ENCODE measurements at places on chromosomes 13 and 19.

- DNase-seq: no peak
These were observed 3.0 kb downstream of the APC2 start for GRCh38 chr19:1452802-1453524.

- DNase-seq: no peak
These were observed 22.1 kb downstream of the CLEC11A start for GRCh38 chr19:50745221-50745620.

- DNase-seq: no peak
These were observed 65.8 kb upstream of the SLITRK6 start for GRCh38 chr13:85864963-85865530.

DNA sequence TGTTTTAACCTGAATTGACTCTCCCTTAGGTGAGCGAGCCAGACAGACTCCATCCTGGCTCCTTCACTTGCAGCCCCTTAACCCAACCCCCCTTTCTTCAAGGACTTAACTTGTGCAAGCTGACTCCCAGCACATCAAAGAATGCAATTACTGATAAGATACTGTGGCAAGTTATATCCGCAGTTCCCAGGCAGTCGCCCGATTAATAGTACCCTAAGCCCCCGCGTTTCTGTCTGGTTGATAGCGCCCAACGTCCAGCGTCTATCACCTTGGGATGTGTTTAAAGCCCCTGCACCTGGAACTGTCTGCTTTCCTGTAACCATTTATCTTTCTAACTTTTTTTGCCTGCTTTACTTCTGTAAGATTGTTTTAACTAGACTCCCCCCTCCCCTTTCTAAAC lies 6.2 kb downstream of the HSD17B14 start:
- DNase-seq: no peak

DNA sequence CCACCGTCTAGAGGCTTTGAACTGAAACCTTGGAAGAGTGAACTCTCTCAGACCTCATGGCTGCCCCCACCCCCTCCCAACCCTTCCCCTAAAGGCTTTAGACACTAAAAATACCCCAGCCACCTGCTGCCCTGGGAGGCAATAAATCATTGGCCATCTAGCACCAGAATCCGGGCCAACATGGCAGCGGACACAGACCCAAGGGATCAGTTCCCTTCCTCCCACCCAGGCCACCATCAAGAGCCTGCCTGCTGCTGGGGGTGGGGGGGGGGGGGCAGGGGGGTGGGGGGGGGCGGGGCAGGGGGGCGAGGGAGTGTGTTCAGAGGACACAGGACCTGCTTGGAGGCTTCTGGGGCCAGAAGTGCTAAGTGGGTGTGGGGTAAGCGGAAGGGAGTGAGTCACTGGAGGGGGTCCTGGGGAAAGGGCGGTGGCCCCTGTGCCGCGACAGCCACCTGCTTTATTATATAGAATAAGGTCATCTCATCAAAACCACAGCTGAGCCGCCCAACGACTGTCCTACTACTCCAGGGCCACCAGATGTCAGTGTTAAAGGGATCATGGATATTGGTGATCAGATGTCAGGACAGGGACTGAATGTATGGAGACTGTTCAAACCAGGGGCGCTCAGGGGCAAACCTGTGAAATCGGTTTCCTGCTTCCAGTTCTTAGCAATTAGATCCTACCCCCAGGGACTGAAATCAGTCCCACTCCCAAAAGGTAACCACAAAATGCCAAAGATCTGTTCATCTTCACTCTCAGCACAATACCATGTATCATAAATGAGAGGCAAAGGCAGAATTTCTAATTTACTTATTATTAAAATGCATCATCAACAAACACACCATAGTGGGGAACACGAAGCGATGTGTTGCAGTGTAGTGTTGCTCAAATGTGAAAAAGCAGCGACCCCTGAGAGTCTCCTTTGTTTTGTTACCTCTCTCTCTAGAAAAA lies 24.3 kb downstream of the ARL11 start:
- no peak for DNase-seq

DNA sequence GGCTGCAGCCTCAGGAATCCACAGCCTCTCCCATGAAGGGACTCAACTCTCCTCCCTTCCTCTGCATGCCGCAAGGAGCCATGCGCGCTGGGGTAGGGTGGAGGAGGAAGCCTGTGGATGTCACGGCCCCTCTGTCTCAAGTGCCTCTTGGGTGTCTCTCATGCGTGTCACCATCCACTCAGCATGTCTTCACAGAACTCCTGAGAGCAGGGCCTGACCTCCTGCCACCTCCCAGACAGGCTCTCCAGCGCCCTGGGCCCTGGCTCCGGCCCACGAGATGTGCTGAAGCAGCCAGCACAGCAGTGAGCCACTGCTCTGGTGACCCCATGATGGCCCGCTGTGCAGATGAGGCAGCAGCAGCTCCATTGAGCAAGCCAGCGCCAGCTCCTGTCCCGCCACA lies 25.9 kb upstream of the SPACA7 start:
- no peak for DNase-seq

DNA sequence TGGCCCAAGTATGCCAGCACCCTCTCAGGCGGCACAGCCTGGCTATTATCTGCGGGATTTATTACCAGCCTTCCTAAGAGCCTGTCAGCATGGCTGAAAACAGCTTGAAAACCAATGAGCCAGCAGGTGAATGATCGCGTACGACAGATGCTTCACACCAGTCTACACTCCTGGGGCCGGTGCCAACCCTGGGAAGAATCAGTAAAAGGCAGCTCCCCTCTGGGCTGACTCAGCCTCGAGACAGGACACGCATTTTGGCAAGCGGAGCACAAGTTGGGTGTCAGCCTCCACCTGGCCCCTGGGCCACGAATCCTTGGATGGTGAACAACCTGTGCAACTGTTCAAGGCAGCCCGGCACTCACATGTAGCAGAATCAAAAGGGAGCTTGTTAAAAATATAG lies 15.6 kb downstream of the EMP3 start:
- DNase-seq: no peak

DNA sequence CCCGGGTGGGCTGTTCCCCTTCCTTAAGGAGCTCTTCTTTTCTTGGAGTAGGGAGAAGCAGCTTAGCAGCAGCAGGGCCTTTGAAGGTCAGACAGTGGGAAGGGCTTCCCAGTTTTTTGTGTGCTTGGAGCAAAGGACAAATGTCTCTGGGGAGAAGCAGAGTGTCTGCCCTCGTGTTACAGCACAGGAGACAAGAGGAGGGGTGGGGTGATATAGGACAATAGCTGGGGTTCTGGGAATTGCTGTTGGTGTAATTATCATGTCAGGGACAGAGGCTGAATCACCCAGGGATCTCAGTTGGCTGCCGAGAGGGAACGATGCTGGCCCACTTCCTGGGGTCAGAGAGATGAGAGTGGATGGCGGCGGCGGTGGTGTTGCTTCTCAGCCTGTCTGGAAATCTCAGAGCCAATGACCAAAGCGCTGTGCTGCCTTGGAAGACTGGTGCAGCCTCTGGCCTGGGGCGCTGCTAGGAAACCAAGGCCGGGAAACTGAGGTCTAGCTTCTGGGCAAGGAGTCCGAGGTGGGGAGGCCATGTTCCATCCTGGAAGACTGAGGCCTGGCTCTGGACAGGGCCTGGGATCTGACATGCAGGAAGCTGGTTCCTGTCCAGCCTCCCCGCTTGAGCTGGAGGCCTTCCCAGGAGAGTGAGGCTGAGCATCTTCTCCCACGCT lies 1.2 kb downstream of the INAFM1 start:
- no peak for DNase-seq

GRCh38 chr13:49057176-49057575 lies 81.5 kb downstream of the FNDC3A start:
- no peak for DNase-seq

DNA sequence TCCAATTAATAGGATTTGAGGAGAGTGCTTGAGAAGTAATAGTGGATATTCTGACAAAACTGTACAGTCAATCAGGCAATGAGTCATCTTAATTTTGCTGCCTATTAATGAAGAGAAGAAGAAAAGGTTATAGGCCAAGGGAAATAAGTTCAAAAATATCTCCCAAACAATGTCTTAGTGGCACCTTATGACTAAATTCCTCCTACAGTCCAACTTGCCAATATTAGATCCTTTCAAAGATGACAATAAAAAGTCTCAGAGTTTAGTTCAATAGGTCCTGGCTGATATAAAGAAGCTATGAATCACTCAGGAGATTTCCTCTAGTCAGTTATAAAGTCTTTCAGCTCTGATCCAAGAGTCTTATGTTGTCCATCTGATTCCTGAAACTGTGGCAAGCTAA lies 27.9 kb downstream of the UGGT2 start:
- DNase-seq: no peak

DNA sequence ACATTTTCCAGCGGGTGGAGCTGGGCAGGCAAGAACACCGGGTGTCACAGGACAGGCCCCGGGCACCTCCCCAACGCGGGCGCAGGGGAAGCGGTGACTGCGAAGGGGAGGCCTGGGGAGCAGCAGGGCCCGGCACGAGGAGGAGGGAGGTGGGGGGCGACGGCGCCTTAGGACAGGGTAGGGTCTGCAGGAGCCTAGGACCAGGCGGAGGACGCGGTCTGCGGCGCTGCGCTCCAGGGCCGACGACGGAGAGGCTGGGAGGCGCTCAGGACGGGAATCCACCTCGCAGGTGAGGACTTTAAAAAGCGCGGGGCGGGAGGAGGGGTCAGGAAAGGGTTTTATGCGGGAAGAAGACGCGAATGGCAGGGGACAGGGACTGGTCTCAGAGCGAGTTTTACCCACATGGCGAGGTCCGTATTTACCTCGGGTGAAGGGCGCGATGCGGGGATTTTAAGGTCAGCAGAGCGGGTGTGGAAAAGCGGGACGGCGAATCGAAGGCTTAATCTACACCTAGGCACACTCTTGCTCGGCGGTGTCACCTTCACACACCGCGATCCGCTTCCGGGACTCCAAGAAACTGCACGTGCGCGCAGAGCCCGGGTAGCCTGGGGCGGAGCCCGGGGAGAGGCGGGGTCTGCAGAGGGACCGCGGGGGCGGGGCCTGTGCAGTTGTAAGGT lies 13.5 kb downstream of the ERVV-2 start:
- DNase-seq: no peak

DNA sequence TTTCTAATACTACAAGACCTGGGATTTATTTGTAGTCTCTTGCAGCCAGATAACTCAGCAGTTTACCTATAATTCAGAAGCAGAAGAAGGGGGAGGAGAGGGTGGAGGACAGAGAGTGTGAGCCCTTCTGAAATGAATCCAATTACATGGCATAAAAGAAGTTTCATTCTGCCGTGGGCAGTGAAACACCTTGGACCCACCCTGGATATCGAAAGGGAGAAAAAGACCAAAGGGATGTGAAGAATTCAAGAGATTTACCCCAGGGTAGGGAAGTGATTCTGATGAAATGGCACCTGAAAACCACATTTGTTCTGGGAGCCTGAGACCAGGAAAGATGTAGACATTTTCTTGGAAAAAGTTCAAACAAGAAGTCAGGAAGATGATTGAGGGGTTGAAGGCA lies 140.9 kb downstream of the NDFIP2 start:
- DNase-seq: no peak

- no peak for DNase-seq
These were observed 43.9 kb downstream of the RAP2A start for GRCh38 chr13:97477844-97478243.

DNA sequence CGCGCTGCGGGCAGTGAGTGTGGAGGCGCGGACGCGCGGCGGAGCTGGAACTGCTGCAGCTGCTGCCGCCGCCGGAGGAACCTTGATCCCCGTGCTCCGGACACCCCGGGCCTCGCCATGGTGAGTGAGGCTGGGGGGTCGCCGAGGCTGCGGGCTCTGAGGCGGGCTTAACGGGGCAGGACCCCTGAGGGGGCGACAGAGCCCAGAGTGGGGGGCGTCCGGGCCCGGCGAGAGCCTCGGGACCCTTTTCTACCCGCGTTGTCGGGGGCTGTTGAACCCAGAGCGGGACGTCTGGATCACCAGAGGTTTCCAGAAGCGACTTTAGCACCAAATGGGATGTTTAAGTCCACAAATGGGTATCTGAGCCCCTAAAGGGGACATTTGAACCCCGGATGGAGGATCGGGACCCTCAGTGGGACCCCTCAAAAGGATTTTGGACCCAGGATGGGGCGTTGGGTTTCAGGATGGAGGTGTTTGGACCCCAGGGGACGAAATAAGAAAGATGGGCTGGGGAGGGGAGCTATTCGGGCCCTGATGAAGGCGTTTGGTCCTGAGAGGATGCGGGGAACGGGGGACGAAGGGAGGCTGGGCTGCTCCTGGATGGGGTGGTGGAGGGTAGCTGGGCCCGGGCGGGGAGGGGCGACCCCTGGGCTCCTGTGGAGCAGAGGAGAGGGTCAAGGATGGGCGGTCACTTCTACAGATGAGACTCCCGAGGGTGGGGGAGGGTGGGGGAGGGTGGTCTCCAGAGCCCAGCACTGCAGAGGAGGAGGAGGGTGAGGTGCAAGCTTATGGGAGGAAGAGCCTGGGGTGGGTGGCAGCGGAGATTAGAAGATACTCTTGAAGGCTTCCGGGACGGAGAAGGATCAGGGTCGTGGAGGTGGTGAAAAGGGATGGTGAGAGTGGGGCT lies at the start of gene CALM3:
Gene CALM3 (plus strand): TSS at position 13 of the 907 bp plus-strand sequence. CDS start 105 bp downstream, at position 118.
- DNase-seq: no peak

- no peak for DNase-seq
These were observed 924.0 kb downstream of the EFNB2 start for GRCh38 chr13:105611424-105611823.

GRCh38 chr19:15426485-15427349 lies 7.9 kb upstream of the AKAP8L start:
- DNase-seq: no peak

- DNase-seq: no peak
These were observed 4.2 kb upstream of the PLIN3 start for GRCh38 chr19:4871711-4872110.

DNA sequence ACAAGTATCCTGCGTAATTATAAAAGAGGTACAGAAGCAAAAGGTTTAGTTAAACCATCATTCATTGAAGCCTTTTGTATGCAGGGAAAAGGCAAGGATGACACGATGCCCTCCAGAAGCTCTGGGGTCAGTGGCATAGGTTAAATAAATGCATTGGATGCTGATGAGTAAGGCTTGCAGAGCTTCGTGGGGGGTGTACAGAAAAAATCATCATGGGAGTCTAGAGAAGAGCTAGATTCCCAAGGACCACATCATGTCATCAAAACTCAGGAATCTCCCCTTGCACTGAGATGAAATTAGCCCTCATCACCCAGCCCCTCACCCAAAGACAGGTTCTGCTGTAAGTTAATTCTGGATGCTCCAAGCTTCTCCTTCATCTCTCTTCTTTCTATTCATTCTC lies 8.3 kb downstream of the FPR1 start:
- DNase-seq: no peak

- DNase-seq: no peak
These were observed 94.0 kb downstream of the PCDH9 start for GRCh38 chr13:67136157-67136556.

DNA sequence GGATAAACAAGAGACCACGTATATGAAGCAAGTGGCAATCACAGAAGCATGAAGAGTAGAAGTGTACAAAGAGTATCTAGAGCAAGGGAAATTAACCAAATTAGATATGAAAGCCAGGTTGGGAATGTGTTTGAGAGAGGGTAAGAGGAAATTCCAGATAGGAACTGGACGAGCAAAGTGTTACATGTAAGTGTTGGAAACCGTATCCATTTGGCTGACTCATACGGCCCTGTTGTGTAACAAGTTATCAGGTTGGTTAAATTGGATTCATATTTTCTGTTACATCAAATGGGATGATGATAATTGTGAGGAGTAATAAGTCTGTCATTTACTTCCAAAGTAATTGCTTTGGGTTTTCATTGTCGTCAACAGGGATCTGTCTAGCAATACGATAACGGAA lies 46.7 kb downstream of the RXFP2 start:
- no peak for DNase-seq

Measured in stimulated activated CD4-positive, alpha-beta T cell treated with anti-CD3 and anti-CD28 coated beads, Interleukin-2, amount 100 ng/mL, for 4 hours (primary cell).